ENCODE measurements at places on chromosomes 12 and 14. TPM values are rescaled to one million over a fixed set of nuclear protein-coding genes. Genes with fewer than 3 reads are reported as not detected.

Gene STON2
- total RNA-seq: 52.5 TPM

Gene FOXM1
- total RNA-seq: 7.3 TPM

Gene KLRC1
- not detected for total RNA-seq

Gene GUCY2C
- not detected for total RNA-seq

Gene IGFBP6
- total RNA-seq: 973 TPM

Gene LHX5
- not detected for total RNA-seq

Gene P2RX7
- total RNA-seq: 16.7 TPM

Gene KRT75
- total RNA-seq: not detected

Gene L2HGDH
- 3.8 TPM for total RNA-seq

Gene ACSM4
- total RNA-seq: not detected

Gene STYK1
- not detected for total RNA-seq

Gene SYNDIG1L
- total RNA-seq: not detected

Gene MDM1
- 12.4 TPM for total RNA-seq

Gene ACSS3
- total RNA-seq: 32.9 TPM

Gene SLC25A47
- total RNA-seq: under 0.01 TPM

Gene CINP
- total RNA-seq: 41.6 TPM

Gene PTPRO
- 0.33 TPM for total RNA-seq

Gene GRIP1
- 0.26 TPM for total RNA-seq

Gene TBX3
- total RNA-seq: 66.4 TPM

Gene CCDC197
- total RNA-seq: not detected

Gene AQP2
- not detected for total RNA-seq

Gene C12orf60
- total RNA-seq: 1.5 TPM

Gene AEBP2
- 27.2 TPM for total RNA-seq

Gene RNASE3
- not detected for total RNA-seq

Gene EFCAB11
- 2.8 TPM for total RNA-seq

Gene BBOF1
- total RNA-seq: 4.4 TPM

Gene FRMD6
- 157 TPM for total RNA-seq

Gene PTHLH
- total RNA-seq: 0.26 TPM

Gene ABHD12B
- total RNA-seq: under 0.01 TPM

Measured in fibroblast of lung (primary cell).